Hippocampal formation (tissue), 2 donors: ENCODE measurements at places on chromosomes 6 and 20.

GRCh38 chr6:54737247-54737646 is 109.3 kb upstream of the FAM83B start:
- no peak for DNase-seq

- no peak for DNase-seq
Observed at GRCh38 chr20:24785141-24786110, 163.6 kb upstream of the CST7 start.

DNA sequence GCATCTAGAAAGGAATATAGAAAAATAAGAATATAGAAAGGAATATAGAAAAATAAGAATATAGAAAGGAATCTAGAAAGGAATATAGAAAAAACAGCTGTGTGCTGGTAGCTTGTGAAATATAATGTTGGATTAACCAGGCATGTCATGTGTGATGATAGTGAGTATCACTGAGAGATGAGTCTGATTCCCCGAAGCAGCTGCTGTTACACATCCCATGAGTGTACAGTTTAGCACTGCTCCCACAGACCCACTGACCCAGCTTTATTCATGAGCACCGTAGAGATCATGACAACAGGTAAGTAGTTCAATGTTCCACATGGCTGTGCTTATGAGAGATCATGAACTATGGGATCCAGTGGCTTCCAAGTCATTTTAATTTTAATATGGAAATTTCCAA is 64.8 kb downstream of the SLC22A3 start:
- no peak for DNase-seq

DNA sequence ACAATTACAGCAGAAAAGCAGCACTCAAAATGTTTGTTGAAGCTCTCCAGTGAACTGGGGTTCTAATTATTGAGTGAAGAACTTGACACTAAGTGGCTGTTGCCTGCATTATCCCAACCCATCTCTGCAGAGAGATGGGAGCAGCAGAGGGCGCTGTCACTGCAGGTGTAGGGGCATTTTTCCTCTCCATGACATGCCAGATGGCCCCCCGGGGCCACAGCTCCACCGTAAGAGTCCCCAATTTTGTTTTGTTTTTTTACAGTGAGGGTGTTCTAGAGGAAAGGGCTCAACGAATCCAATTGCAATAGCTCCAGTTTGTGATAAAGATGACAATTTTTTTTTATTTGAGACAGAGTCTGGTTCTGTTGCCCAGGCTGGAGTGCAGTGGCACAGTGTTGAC is 1.9 kb upstream of the FUCA2 start:
- DNase-seq: no peak

DNA sequence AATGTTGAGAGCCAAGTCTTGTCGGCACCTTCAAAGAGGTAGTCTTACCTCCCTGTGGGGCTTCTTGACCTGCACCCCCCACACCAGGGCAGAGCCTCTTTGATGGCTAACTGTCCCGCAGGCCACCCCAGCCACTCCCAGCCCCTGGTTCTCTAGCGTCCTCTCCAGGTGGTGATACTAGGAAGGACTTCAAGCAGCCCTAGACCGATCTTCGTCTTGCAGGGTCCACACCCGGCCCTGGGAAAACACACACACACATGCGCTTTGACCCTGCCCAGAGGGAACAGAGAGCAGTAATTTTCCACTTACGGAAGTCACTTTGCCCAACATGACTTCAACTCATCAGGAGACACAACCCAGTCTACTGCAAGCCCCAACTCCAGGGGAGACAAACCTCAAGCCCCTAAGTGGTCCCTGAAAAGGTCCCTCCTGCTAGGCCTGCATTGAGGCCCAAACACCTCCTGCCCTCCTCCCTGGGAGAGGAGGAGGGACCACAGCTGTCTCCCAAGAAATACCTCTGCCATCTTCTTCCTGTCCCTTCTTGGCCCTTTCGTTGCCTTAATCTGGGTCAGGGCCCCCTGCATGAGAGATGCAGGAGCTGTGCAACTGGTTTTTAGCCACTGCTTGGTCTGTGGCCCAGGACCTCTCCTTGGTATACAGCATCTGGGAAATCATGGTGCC is 2.9 kb upstream of the BPIFB1 start:
- DNase-seq: no peak

- no peak for DNase-seq
Observed at GRCh38 chr20:57429159-57429496, 37.9 kb downstream of the RBM38 start.

DNA sequence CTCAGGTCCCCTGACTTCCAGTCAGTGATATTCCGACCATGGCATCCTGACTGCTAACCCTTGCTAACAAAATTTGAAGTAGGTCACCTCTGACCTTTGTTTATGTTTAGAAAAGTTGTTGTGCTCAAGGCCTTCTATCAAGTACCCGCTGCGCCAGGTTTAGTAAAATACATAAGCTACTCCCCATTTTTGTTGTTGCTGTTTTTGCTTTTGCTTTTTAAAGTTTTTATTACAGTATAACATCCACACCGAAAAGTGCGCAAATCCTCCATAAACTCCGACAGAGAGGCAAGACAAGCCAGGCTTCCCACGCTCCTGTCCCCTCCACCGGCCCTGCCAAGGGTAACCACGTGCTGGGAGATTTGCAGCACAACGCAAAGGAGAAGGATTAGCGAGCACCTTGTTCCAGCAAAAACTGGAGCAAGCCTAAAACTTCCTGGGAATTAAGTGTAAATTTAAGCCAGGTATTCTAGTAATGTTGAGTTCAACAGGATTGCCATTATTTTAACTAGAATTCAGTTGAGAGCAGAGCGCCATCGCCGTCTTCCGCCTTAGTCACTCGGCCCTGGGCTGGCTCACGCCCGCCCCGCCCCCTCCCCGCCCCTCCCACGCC is 17.8 kb upstream of the HMGN4 start:
- peak; percentile 85 for DNase-seq

- no peak for DNase-seq
Observed at GRCh38 chr6:89817481-89817880, 2.1 kb downstream of the MDN1 start.

DNA sequence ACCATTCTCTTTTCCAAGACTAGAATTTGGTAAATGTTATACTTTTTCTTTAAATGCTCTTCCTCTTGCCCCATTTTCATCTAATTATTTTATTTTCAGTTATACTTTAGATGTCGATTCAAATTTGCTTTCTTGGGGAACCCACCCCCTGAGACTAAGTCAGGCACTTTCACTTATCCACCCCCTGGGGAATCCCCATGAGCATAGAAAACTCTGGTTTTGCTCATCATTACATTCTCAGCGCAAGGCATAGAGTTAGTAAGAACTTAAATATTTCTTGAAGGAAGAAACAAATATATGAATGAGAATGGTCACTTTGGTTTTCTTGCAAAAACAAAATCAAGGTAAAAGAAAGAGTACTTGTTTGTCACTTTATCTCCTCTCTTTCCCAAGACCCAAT is 25.1 kb upstream of the HSF2 start:
- DNase-seq: no peak

DNA sequence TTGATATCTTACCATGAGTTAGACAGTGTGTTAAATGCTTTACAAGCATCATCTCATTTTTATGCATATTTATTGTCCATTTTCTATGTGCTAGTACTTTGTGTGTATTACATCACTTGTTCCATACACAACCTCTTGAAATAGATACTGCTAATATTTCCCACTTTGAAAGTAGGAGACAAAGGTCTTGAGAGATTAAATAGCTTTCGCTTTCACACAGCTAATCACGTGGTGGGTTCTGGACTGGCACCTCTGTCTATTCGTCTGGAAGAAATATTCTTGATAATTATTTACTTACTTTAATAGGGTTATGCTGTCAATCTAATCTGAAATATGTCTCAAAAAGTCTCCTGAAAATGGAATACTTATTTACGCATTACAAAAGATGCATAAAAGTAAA is 30.2 kb downstream of the EPHA7 start:
- DNase-seq: no peak

DNA sequence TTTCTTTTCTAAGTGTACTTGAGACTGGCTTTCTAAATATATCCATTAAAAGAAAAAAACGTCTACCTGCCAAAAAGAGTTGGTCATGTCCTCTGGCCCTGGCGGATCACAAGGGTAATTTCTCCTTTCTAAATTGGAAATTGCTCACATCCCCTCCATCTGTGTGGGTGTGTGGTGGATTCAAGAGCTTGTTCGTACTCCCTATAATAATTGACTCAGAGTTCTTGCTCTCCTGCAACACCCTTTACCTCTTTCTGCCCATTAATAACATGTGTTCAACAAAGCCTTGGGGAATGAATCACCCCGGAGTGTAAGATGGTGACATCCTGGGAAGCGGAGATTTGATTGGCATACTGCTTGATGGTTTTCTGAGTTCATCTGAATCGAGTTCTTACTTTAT is 263.8 kb downstream of the ALDH8A1 start:
- DNase-seq: no peak

- no peak for DNase-seq
Observed at GRCh38 chr6:166624275-166624674, 2.8 kb downstream of the RPS6KA2 start.

GRCh38 chr20:62216636-62217566 is 3.2 kb downstream of the HRH3 start:
- DNase-seq: no peak

- DNase-seq: no peak
Observed at GRCh38 chr20:51634257-51634656, 91.7 kb upstream of the NFATC2 start.

DNA sequence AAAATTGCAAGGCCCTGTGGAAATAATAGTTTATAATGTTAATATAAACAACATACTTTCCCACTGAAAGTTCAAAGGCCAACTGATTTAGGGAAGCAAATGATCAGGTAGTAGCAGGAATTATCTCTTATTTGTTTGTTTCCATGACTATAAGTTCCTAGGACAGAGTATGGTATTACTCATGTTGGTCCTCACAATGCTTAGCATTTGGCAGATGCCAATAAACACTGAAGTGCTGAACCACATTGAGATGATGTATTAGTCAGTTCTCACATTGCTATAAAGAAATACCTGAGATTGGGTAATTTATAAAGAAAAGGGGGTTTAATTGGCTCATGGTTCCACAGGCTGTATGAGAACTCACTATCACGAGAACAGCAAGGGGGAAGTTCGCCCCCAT is 129.6 kb upstream of the NUP153 start:
- DNase-seq: no peak

GRCh38 chr6:110761371-110761770 is 53.9 kb downstream of the CDK19 start:
- DNase-seq: no peak

DNA sequence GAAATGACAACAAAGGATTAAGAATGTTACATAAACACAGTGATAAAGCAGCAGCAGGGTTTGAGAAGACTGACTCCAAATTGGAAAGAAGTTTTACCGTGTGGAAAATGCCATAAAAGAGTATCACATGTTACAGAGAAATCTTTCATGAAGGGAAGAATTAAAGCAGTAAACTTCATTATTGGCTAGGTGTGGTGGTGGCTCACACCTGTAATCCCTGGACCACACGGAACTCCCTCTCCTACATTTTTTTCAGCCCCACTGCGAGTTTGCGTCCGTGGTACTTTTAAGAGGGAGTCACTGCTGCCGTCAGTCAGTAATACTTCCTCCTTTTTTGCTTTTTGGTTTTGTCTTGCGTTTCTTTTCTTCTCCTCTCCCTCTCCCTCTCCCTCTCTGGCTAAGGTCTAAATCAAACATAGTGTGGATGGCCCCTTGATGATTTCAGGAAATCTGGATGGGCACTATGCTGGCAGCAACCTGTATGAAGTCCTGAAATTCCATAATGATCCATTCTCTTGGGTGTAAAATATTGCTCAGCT is 112.3 kb downstream of the MAN1A1 start:
- no peak for DNase-seq

GRCh38 chr6:68282646-68283045 is 352.4 kb upstream of the ADGRB3 start:
- no peak for DNase-seq

DNA sequence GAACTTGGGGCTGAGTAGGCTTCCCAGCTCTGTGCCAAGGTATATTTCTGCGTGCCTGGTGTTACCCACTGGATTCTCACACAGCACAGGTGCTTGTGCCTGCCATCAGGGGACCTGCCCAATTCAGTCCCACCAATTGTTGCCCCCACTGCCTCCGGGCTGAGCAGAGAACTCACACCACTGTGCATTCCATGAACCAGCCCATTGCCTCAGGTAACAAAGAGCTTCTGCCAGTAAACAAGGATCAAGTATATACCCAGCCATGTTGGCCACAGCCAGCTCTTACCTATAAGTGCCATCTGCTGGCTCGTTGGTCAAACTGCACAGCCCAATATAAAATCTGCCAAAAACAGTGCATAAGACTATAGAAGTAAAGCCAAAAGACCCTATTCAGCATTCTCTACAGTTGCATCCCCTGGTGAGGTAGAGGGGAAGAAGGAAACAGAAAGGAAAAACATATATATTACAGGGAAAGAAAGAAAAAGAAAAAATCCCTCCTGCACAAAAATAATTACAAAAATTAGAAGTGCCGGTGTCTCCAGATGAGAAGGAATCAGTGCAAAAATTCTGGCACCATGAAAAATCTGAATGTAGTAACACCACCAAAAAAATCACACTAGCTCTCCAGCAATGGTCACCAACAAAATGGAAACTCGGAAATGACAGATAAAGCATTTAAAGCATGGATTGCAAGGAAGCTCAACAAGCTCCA is 241.4 kb downstream of the IBTK start:
- no peak for DNase-seq

- DNase-seq: no peak
Observed at GRCh38 chr20:60302875-60303274, 344.7 kb downstream of the CDH26 start.

DNA sequence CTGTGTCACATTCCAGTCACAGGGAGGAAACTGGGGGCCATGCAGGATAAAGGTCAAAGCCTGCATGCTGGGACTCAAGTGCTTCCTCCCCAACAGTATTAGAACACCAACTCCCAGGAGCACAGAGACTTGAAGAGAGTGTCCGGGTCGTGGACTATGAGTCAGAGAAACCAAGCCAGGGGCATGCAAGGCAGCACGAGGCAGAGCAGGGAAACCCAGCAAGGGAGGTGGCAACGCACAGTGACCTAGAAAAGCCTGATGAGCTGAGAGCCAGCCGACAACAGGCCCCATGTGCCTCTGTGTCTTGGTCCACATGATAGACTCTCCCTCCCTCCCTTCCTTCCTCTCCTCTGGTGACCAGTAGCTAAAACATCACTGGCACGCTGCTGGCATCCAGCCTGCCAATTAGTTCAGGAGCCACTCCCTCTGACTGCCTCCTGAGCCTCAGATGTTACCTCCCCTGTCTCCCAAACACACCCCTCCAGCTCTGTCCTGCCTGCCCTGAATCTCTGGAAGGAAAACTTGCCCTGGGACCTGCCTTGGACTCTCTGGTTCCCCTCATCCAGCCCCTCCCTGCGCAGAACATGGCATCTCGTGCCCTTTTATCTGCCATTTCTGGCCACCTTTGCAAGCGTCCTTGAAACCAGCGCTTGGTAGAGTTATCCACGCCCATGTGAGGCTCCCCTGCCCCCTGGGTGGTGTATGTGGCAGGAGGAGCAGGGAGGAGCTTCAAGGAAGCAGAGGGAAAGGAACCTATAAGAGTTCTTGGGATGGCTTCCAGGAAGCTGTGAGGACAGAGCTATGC is 16.2 kb upstream of the RNF39 start:
- no peak for DNase-seq

DNA sequence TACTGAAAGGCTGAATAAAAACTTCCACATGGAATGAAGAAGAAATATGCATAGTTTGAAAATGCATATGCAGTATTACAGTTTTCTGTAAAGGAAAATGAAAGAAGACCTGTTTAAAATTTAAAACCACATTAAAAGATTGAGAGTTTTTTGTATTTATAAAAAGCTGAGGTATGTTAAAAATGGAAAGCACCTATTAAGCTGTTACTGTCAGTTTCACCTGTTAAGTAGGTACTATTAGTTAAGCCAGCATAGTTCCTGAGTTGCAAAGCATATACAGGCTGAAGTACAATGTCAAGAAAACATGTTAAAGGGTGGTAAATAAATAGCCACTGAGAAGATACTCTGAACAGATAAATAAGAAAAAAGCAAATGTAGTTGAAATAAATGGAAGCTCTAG is 69.9 kb downstream of the ATXN1 start:
- DNase-seq: no peak
